HS-27A (cell line): ENCODE measurements at places on chromosomes 11 and 22.

DNA sequence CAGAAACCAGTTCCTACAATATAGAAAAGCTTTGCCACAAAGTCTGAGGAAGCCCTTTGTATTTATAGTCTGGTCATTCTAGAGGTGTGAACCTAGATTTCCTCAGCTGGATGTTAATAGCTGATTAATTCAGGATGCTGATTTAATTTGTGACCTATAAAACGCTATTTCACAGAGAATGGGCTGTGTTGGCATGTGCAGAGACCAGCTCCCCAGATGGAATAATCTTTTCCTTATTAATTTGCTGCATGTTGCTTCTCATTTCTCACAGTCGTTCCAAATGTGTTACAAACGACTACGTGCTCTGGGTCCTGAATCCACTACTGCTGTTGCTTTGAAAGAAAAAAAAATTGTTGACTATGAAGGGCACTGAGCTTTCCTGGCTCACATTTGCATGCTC lies 49.3 kb downstream of the BDNF start:
- DNase-seq, result no peak

DNA sequence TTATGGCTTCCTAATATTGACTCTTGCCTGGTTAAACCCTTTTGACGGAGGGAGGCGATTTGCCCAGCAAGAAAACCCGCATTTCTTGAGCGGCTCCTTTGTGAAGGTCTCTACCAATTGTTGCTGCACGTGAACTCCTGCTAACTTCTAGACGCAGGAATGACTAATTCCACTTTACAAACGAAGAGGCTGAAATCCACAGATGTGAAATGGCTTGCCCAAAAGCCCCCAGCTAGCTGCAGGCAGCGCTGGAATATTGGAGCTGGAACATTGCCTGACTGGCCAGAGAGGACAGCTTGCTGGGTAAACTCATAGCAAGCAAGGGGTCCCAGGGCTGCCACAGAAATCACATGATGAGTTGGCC lies 542 bp downstream of the GCAT start:
- DNase-seq, result no peak

DNA sequence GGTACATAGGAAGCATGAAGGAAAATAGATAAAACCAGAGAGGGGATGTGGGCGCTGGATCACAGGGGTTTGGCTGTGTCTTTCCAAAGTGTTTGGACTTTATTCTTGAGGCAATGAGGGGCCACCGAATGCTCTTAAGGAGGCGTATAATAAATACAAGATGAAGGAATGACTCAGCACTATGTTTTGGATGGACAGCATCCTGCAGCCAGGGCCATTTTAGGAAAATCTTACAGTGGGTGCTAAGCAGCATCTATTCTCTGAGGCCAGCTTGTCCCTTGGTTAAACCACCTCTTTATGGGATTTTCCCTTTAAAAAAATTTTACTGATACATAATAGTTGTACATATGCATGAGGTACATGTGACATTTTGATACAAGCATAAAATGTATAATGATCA lies 4.3 kb upstream of the LDHA start:
- DNase-seq, result no peak

DNA sequence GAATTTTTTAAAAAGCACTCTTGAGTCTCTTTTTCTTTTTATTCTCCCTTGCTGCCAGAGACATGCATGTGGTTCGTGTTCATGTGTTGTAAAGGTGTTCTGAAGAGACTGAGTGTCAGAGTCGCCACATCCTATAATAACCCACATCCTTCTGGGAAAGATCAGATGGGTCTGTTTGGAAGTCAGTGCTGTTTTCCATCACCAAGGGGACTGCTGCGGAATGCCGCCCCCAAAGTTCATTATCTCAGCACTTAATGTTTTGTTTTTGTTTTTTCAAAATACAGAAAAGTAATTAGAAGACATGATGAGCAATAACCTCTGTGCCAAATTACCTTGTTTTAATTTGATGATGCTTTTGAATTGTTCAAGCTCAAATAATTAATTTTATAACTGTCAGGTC lies 56.9 kb upstream of the EIF3M start:
- no peak for DNase-seq

DNA sequence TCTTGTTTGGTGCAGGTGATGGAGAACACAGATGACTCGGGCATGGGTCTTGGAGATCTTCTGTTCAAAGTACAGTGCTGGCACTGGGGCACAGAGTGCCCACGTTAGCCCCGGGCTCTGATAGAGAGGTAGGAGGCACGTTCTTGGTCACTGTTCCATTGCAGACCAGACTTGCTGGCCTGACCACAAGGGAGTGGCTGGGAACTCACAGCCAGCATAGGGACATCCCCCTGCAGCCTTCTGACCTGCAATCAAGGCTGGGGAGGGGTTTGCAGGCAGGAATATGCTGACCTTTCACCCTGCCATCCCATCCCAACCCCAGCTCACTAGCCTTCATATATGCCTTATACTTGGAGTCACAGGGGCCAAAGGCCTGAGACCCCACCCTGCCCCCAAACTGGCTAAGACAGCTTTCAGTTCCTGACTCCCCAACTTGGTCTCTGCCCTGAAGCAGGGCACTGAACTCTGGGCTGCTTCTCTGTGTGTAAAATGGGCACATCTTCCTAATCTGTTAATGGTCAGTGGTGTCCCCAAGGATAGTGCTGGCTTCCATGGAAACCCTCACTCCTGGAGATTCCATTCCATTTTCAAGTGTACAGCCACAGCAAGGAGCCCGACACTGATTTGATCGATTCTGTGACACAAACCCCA lies 4.6 kb downstream of the MRPL49 start:
- no peak for DNase-seq
